ENCODE measurements at places on chromosomes 16 and 17. TPM values are rescaled to one million over a fixed set of nuclear protein-coding genes. Genes with fewer than 3 reads are reported as not detected.

CHTF18 gene
- 36.5 TPM for total RNA-seq

KRTAP9-2 gene
- total RNA-seq = not detected

RAMP2 gene
- 0.37 TPM for total RNA-seq

IL34 gene
- total RNA-seq = 2.0 TPM

PMP22 gene
- 54.1 TPM for total RNA-seq

CDIPT gene
- total RNA-seq = 59.4 TPM

CRYBA1 gene
- total RNA-seq = not detected

TOM1L1 gene
- 18.0 TPM for total RNA-seq

MTHFSD gene
- 17.3 TPM for total RNA-seq

CDH11 gene
- total RNA-seq = 151 TPM
